PC-3 (cell line): ENCODE measurements at places on chromosomes 1 and 21. TPM values are rescaled to one million over a fixed set of nuclear protein-coding genes. Genes with fewer than 3 reads are reported as not detected.

GRCh38 chr1:42386051-42386450 lies 5.5 kb downstream of the RIMKLA start:
- H3K27ac ChIP-seq = no peak overlapping the region
- H3K4me1 ChIP-seq = peaks cover 11% of the 10 kb centered on the region
- H3K4me3 ChIP-seq = no peak overlapping the region

DNA sequence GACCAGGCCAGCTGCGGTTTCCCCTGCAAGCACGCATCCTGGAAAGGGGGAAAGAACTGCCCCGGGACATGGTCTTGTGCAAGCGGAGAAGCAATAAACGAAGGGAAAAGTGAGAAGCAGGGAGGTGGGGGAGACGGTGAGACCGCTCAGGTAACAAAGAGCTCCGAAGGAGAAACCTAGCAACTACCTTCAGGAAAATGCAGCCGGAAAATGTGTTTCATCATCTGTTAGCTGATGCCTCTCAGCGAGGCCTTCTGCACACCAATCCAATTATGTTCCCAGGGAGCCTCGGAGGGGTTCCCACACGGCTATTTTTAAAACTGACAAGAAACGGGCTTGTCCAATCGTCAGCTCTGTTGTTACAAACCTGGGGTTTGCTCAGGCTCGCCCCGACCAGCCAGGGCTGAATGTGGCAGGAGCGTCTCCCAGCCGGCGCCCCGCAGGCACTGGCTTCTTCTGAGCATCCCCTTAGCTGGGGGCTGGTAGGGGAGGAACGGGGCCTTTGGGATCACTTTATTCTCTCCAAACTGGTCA lies 3.4 kb downstream of the RIPK4 start:
- peaks cover 66% of the 10 kb centered on the region for H3K36me3 ChIP-seq
- peak overlapping the region; percentile 94 for H3K4me3 ChIP-seq
- H3K27me3 ChIP-seq = no peaks in the 10 kb centered on the region
- DNase-seq = peak; percentile 50

ROR1 gene
- 16.5 and 22.6 TPM in 2 replicates for total RNA-seq

- no peaks in the 10 kb centered on the region for H3K4me1 ChIP-seq
- no peak overlapping the region for H3K4me3 ChIP-seq
- H3K36me3 ChIP-seq = no peaks in the 10 kb centered on the region
- no peak overlapping the region for H3K27ac ChIP-seq
- DNase-seq = no peak
- no peaks in the 10 kb centered on the region for H3K27me3 ChIP-seq
Observed at GRCh38 chr1:84758968-84759491, 68.8 kb upstream of the SSX2IP start.
